ENCODE measurements at places on chromosomes 1 and 21.

DNA sequence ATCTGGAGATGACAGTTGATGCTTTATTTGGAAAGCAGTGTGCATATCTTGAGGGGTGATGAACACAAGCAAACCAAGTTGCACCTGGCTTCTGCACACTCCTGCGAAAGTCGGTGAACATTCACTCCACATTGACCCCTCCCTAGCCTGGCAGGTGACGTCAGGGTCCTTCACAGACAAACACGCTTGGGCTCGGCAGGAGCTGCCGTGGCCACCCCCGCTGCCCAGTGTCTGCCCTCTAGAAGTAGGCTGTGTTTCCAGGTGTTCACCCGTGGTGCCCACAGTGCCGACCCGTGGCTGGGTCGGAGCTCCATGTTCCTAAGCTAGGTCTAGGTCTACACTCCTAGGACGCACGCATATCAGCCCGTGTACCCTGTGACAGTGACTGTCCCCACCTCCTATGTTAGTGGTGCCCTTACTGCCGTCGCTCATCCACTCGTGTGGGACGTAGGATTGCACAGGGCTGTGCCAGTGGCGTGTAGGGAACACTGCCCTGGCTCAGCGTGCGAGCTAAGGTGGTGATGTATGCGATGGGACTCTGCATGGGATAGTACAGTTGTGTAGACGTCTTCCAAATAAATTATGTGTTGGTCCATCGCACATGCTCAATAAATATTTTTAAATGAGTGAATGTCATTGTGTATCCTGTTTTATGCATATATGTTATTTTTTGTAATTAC is 29.0 kb downstream of the PRMT2 start:
- DNase-seq, result no peak

DNA sequence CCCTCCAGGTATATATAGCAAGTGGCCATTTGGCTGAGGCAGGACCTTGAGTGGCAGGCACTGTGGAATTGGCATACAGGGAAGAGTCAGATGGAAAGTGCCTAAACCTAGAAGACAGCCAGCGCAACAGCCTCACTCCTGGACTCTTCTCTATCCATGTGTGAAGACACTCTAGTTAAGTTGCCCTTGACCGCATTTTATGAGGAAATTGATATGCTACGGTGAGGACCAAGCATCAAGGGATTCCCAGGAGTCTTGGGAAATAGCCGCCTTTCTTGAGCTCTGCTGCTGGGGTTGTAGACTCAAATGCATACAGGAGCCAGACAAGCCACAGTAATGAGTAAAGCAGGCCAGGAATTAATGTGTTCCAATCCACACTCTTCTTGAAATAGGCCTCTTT is 145.9 kb upstream of the KAZN start:
- DNase-seq, result no peak

DNA sequence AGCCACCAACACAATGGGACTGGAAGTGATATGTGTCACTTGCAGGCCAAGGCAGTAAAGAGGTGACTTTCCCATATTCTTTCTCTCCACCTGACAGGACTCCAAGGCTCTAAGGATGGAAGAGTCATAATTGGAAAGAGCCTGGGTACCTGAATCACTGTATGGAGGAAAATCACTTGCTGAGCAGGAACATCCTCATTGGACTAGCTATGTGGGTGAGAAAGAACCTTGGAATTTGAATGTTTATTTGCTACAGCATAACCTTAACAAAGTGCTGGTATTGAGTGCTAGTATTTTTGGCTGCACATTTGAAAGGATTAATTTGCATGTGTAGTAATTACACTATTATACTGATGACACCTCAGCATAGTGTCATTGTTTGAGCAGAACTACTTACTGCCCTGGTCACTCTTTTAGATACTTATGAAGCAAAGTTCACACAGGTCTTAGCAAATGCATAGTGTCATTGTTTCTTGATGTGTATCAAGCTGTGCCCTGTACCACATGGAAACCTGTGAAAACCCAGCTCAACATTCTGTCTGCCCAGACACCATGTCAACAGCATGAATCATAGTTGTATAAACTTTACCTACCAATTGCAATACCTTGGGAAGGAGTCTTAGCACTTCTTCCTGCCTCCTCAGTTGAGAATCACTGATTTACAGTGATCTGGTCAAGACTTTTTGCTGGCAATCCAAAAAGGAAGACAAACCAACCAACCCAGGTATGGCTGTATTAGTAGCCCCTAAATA is 5.1 kb upstream of the S100A10 start:
- no peak for DNase-seq

- DNase-seq, result no peak
Measured at GRCh38 chr1:192610112-192610889, 25.6 kb upstream of the RGS13 start.

- no peak for DNase-seq
Measured at GRCh38 chr1:38088791-38089190, 42.2 kb upstream of the POU3F1 start.

DNA sequence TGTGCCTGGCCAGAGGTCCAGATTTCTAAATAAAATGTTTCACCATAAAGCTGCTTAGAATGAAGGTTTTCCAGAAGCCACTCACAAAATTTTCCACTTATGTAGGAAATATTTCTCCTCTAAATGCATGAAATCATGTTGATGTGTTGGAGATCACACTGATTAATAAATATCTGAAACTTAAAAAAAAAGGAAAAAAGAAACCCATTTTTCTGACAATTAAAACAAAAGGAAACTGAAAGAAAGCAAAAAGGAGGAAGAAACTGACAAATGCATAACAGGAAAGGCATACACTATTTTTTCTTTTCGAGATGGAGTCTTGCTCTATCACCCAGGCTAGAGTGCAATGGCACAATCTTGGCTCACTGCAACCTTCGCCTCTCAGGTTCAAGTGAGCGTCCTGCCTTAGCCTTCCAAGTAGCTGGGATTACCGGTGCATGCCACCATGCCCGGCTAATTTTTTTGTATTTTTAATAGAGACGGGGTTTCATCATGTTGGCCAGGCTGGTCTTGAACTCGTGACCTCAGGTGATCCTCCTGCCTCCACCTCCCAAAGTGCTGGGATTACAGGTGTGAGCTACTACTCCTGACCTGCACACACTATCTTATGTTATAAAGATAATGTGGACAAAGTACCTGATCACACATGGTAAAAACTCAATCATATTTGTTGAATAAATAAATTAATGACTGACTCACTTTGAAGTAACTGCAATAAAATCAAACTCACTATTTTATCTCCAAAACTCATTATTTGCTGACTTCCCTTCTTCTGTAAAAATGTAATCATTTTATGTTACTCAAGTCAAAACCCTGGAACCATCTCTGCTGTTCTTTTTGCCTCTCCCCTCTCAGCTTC is 149.8 kb upstream of the NR5A2 start:
- DNase-seq, result no peak
